ENCODE measurements at places on chromosomes 11 and 22.

GRCh38 chr11:127448101-127448500 lies 447.5 kb upstream of the KIRREL3 start:
- H3K4me3 ChIP-seq: no peak overlapping the region
- no peaks in the 10 kb centered on the region for H3K27me3 ChIP-seq
- H3K27ac ChIP-seq: no peak overlapping the region

DNA sequence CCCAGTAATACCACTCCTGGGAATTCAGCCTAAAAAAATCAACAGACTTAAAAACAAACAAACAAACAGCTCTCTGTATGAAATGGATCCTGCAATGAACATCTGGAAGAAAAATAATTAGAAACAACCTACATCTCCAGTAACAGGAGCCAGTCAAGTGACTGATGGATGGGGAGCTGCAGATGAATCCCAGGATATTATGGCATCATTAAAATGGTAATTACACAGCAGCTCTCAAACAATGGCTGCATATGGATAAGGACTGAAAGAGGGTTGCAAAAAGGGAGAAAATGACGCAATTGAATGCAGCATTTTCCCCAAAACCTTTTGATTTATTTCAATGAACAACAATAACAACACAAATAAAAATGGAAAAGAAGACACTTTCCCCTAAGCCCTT lies 4.1 kb downstream of the NPTXR start:
- no peak overlapping the region for H3K27ac ChIP-seq
- no peak overlapping the region for H3K4me3 ChIP-seq
- no peaks in the 10 kb centered on the region for H3K36me3 ChIP-seq

DNA sequence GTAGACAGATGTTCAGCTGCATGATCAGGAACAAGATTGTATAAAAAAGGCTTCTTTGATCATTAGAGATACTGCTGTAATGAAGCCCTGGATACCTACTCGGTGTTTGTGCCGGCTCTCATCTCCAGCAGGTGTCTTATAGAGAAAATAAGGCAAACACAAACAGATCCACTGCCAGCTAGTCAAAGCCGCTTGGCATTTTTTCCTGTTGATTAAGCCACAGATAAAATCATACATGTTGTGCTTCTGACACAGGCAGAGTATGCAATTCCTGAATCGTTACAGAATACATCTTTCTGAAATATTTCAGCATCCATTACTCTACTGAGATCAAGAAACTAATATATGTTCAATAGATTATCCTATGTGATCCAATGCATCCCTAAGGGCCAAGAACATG lies 206.9 kb downstream of the CADM1 start:
- no peaks in the 10 kb centered on the region for H3K36me3 ChIP-seq
- no peaks in the 10 kb centered on the region for H3K4me1 ChIP-seq
- no peaks in the 10 kb centered on the region for H3K27me3 ChIP-seq
- H3K27ac ChIP-seq: no peak overlapping the region

DNA sequence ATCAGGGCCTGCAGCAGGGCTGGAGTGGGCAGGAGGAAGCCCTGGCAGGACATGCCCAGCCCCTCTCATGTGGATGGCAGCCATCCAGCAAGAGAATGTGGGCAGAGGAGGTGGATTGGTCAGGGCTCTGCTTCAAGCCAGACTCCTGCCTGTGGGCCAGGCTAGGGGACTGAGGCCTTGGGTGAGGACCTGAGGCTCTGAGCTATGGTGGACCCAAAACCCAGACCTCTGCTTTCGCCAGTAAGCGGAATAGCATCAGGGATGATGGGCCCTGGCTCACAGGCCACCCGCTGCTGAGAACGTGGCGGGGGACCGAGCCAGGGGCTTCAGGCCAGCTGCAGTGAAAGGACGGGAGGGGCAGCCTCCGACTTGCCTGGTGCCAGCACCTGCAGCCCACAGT lies 57.4 kb downstream of the LINC01488 start:
- H3K27ac ChIP-seq: peak overlapping the region; percentile 82
- peaks cover 35% of the 10 kb centered on the region for H3K4me1 ChIP-seq
- no peak for DNase-seq
- H3K4me3 ChIP-seq: no peak overlapping the region
- H3K36me3 ChIP-seq: no peaks in the 10 kb centered on the region

DNA sequence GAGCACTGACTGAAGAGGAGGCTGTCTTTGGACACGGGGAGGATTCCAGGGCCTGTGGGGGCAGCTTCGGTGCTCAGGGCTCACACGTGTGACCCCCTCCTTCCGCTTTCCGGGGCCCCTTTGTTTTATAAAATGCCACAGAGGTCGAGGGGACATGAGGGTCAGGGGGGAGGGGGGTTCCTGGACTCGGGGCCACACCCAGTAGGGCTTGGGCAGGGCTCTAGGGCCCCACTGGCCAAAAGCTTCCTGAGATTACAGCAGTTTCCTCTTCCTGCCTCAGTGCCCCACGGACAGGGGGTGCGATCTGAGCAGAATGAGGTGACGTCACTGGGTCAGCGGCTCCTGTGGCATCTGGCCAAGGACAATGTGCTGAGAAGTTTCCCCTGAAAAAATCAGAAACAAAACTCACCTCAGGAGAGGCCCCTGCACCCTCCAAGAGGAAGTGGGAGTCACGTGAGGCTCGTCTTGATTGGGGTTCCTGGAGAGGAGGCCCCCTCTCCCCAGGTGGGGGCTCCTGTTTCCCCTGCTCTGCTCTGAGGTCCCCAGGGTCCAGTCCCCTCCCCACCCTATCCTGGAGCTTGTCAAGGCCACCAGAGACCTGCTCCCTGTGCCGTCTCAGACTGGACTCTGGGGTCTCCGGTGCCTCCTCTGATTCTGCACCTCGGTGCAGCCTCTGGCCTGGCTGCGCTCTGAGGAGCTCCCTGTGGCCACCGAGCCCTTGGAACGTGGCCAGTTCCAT lies 6.4 kb upstream of the IFITM3 start:
- DNase-seq: peak; percentile 88
- H3K27me3 ChIP-seq: no peaks in the 10 kb centered on the region
- H3K4me3 ChIP-seq: peak overlapping the region; percentile 28
- peaks cover 41% of the 10 kb centered on the region for H3K4me1 ChIP-seq
- peak overlapping the region; percentile 95 for H3K27ac ChIP-seq

GRCh38 chr11:13638422-13638821 lies 30.0 kb upstream of the FAR1 start:
- no peak for DNase-seq
- no peaks in the 10 kb centered on the region for H3K36me3 ChIP-seq
- no peak overlapping the region for H3K4me3 ChIP-seq
- H3K27ac ChIP-seq: no peak overlapping the region

- no peak for DNase-seq
- H3K36me3 ChIP-seq: no peaks in the 10 kb centered on the region
- H3K27me3 ChIP-seq: peaks cover 8% of the 10 kb centered on the region
These were observed 37.9 kb downstream of the PIWIL3 start for GRCh38 chr22:24736526-24737053.

DNA sequence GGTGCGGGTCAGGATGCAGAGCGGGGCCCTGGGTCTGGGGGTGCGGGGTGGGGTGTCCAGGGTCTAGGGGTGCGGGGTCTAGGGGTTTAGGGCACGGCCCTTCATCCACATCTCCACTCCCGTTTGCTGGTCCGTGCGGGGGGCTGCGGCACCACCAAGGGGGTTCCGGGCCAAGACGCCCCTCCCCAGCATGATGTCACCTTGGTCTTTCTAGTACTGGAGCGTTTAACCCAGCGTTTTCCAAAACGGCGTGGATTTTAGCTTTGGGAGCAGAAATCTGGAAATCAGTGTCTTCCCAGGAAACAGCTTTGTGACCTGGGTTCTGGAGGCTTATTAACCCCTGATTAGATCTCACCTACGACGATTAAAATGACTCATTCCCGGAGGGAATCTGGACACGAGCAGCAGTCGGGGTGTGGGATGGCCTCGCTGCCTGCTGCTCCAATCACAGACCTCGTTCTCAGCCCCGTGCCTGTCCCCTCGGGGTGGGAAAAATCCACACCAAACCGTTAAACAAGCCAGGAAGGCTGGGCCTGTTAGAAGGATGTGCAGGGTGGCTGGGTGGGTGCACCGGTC lies 759 bp downstream of the AP2A2 start:
- H3K27me3 ChIP-seq: no peaks in the 10 kb centered on the region
- peaks cover 17% of the 10 kb centered on the region for H3K36me3 ChIP-seq
- H3K27ac ChIP-seq: peak overlapping the region; percentile 87
- peaks cover 51% of the 10 kb centered on the region for H3K4me1 ChIP-seq
- H3K4me3 ChIP-seq: peak overlapping the region; percentile 72
- DNase-seq: no peak

DNA sequence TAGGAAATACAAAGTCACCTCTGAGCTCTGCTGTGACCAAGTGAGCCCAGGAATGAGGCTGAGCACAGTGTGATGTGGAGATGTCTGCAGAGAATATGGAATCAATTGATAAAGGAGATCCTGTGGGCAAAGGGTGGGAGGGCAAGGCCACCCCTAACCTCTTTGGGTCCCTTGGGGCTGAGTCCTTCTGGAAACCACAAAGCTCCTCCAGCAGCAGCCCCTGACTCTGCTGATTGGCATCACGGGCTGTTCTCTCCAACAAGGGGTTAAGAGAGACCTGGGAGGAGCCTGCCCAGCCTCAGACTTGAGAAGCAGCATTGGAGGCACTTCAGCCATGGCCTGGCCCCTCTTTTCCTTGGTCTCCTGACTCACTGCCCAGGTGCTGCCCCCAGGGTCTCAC lies 49.7 kb downstream of the GGTLC2 start:
- DNase-seq: no peak
- no peak overlapping the region for H3K27ac ChIP-seq
- H3K36me3 ChIP-seq: no peaks in the 10 kb centered on the region
- H3K4me1 ChIP-seq: peaks cover 2% of the 10 kb centered on the region

DNA sequence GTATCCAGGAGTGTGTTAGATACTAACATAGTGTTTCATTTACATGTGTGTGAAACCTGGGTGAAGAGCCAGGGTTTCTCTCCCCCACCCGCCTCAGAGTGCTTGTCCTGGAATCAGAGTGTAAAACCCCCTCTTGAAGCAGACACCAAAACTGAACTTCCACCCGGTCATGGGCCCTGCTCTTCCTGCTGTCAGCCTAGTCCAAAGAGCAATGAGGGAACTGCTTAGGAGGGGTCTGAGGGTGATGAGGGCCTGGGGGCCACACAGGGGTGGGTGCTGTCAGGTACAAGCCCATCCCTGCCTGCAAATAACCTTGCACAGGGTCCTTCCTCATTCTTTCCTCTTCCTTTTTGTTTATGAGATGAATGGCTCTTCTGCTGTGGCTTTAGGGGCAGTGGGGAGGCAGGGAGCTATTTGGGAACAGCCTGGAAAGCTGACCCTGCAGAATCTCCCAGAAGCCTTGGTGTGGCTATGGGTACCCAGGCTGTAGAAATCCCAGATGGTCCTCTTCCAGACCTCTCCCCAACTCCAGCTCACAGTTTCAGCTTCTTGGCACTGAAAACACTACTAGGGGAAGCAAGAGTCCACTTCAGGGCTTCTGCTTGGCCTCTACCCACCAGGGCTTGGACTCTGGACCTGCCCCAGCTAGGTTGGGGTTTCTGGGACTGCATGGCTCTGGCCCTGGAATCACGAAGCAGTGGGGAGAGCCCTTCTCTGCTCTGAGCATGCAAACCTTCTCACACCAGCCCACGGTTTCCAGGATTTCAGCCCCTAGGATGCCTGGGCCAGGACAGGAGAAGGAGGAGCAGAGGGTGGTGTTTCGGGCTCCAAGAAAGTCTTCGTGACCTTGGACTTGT lies 8.5 kb downstream of the BATF2 start:
- peak overlapping the region; percentile 1 for H3K27ac ChIP-seq
- peaks cover 11% of the 10 kb centered on the region for H3K36me3 ChIP-seq
- H3K27me3 ChIP-seq: no peaks in the 10 kb centered on the region
- peaks cover 31% of the 10 kb centered on the region for H3K4me1 ChIP-seq
- no peak for DNase-seq

DNA sequence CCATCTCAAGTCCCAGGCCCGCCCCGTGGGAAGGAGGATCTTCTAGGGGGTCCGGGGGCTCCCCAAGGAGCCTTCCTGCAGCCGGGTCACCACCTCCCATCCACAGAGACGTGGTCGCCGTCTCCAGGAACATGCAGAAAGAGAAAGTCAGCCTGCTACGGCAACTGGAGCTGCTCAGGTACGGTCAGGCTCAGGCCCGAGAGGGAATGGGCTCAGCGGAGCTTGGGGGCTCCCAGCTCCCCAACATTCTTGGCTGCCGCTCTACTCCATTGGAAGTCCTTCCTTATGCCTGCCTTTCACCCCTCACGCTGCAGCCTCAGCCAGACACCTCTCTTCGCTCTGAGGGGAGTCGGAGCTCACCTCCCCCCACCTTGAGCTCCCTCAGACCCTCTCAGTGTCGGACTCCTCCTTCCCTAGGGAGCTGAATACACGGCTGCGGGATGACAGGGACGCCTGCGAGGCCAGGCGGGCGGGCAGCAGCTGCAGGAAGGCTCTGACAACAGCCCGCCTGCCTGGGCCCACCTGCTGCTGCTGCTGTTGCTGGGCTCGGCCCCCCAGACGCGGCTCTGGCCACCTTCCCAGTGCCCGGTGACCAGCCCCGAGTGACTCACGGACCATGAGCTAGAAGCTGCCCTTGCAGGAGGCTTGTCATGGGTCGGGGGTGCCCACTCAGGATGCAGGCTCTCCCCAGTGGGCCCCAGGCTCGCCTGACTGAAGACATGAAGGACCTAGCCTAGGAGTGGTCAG lies 1.5 kb upstream of the CD151 start:
- no peak for DNase-seq
- peaks cover 86% of the 10 kb centered on the region for H3K4me1 ChIP-seq
- no peaks in the 10 kb centered on the region for H3K27me3 ChIP-seq
- H3K36me3 ChIP-seq: peaks cover 6% of the 10 kb centered on the region
- H3K27ac ChIP-seq: no peak overlapping the region
- peak overlapping the region; percentile 58 for H3K4me3 ChIP-seq

GRCh38 chr11:80146232-80146631 lies 705.4 kb upstream of the TENM4 start:
- no peaks in the 10 kb centered on the region for H3K27me3 ChIP-seq
- H3K4me3 ChIP-seq: no peak overlapping the region
- no peaks in the 10 kb centered on the region for H3K4me1 ChIP-seq
- H3K36me3 ChIP-seq: no peaks in the 10 kb centered on the region
- no peak overlapping the region for H3K27ac ChIP-seq
- no peak for DNase-seq

- H3K4me3 ChIP-seq: no peak overlapping the region
- peaks cover 30% of the 10 kb centered on the region for H3K27me3 ChIP-seq
- H3K4me1 ChIP-seq: no peaks in the 10 kb centered on the region
- no peaks in the 10 kb centered on the region for H3K36me3 ChIP-seq
These were observed 113.1 kb upstream of the HSD17B12 start for GRCh38 chr11:43567396-43567975.

Data from lower lobe of right lung (tissue), 2 donors.